ENCODE measurements at places on chromosomes 3 and 15. TPM values are rescaled to one million over a fixed set of nuclear protein-coding genes. Genes with fewer than 3 reads are reported as not detected.

Gene HMG20A
- 29.9 TPM for total RNA-seq

Gene CYB561D2
- total RNA-seq = 30.5 TPM

Gene CHP1
- 182 TPM for total RNA-seq

Gene CACNA1D
- 0.49 TPM for total RNA-seq

Gene DZIP1L
- total RNA-seq = 16.9 TPM

Gene LMCD1
- total RNA-seq = 101 TPM

Gene OIP5
- total RNA-seq = 27.9 TPM

Gene UNC45A
- 52.3 TPM for total RNA-seq

Gene PSMD2
- 278 TPM for total RNA-seq

Gene PFKFB4
- total RNA-seq = 7.1 TPM

Gene CNTN4
- 0.81 TPM for total RNA-seq

Gene EBLN2
- 1.5 TPM for total RNA-seq

Gene NR1D2
- total RNA-seq = 8.0 TPM

Gene HTR3E
- total RNA-seq = not detected

Gene ANKUB1
- not detected for total RNA-seq

Gene VILL
- 3.9 TPM for total RNA-seq

Gene EXOSC7
- 28.8 TPM for total RNA-seq

Gene FAM227B
- 1.1 TPM for total RNA-seq

Gene RARRES1
- total RNA-seq = 2.3 TPM
